ENCODE measurements at places on chromosomes 6 and 20.

DNA sequence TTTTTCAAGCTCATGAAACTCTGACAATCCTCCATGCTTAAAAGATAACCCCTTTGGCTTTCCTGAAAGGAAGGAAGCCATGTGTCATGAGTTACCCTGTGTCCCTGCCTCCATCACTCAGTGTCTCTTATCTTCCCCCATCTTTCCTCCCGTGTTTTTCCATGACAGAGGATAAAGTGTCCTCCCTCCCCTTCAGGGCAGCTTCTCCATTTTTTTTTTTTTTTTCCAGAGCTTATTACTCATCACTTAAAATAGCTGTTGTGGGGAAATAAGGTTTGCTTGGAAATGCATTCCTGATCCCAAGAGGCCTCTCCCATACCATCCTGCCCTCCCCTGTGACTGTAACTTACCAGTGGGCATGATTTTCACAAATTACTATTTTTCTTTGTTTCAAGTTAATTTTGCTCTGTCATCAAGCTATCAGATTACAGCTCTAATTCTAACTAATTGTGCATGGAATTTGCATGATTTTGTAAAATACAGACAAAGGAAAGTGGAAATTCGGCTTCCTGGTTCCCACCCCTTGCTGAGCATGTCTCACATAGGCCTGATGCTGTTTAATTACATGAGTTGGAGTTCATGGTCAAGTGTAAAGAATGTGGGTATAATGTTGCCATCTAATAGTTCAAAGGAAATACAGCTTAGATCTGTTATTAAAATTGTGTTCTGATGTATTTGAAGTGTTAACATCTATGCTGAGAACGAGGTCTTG is 614.5 kb upstream of the FLRT3 start:
- DNase-seq = no peak

- no peak for DNase-seq
Observed at GRCh38 chr6:110389689-110390382, 25.5 kb downstream of the DDO start.

- DNase-seq = no peak
Observed at GRCh38 chr20:5691918-5692618, 58.1 kb upstream of the SHLD1 start.

DNA sequence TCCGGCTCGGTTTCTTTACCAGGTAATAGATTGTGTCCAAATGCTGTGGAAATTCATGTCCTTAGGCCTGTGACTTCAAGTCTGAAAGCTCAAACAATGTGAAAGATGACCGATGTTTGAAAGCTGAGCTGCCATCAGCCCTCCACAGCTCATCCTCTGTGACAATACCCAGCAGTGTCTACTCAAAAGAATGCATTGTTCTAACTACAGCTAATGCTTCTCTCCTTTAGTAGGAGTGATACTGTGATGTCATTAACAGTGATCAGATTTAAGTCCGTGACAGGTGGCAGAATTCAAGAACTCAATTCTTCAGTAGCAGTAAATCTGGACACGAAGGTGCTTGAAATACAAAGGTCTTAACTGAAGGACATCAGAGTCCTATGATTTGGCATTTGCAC is 97.3 kb downstream of the RCAN2 start:
- no peak for DNase-seq

DNA sequence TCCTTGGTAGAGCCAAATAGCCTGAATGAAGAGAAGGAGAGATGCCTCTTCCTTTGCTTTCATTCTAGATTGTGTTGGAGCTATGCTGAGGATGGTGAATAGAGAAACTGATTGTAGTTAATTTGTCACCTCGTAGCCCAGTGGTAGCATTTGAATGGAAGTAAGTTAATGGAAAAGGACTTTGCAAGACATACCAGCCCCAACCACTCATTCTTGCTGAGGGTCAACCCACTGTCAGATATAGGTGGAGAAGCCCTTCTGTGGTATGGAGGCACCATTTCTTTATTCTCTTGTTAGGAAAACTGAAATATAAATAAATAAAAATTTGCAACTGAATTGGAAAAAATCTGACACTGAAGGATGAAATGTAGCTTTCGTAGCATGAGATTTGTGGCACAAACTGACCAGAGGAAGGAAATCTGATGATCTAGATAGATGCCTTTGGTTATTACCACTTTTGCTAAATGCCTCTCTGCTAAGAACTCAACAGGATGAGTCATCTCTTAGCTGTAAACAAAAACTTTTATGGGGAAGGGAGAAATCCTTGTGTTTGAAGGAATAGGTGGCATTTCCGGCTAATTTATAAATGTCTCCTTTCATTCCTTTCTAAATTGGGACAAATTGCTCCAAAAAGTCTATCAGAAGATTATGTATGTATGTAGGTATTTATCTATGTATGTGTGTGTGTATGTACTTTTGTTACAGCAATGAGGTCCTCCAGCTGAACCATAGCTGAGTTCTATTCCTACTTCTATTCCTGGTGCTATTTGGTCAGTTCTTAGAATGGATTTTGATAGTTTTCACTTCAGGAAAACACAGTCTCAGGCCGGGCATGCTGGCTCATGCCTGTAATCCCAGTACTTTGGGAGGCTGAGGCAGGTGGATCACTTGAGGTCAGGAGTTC is 76.5 kb upstream of the SUPT3H start:
- peak; percentile 40 for DNase-seq

- no peak for DNase-seq
Observed at GRCh38 chr6:81515562-81516453, 236.7 kb downstream of the TENT5A start.

GRCh38 chr6:65830151-65830550 is 123.1 kb upstream of the EYS start:
- no peak for DNase-seq

GRCh38 chr20:8161264-8162071 is 29.4 kb downstream of the PLCB1 start:
- DNase-seq = peak; percentile 7

- no peak for DNase-seq
Observed at GRCh38 chr20:52953020-52953419, 19.1 kb upstream of the TSHZ2 start.
